ENCODE measurements at places on chromosomes 1 and 21.

DNA sequence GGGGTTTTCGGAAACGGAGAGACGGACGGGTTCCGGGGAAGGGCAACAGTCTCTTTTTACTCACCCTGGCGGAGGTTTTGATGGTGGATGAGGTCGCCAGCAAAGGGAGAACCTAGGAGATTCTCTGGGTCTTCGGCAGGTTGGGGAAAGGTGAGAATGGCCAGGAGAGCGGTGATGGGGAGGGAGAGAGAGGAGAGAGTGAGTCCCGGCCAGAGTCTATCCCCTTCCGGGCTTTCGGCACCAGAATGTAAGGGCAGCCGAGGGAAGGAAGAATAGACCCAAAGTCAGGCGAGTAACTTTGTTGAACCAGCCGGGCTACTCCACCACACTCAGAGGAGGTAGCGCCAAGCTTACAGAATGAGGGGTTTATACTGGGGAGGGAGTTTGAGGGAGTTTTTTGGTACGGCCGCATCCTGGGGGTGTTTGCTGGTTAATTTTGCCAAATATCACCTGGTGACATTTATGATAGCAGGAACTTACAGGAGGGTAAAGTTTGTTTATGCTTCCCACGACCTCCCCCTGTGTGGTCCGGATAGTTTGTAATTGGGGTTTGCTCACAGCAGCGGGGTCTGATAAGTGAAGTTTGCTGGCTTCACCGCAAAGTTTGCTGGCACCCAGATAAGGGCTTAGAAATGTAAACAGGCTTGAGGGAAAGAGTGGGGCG lies 141.1 kb upstream of the ETV3 start:
- no peak for DNase-seq

DNA sequence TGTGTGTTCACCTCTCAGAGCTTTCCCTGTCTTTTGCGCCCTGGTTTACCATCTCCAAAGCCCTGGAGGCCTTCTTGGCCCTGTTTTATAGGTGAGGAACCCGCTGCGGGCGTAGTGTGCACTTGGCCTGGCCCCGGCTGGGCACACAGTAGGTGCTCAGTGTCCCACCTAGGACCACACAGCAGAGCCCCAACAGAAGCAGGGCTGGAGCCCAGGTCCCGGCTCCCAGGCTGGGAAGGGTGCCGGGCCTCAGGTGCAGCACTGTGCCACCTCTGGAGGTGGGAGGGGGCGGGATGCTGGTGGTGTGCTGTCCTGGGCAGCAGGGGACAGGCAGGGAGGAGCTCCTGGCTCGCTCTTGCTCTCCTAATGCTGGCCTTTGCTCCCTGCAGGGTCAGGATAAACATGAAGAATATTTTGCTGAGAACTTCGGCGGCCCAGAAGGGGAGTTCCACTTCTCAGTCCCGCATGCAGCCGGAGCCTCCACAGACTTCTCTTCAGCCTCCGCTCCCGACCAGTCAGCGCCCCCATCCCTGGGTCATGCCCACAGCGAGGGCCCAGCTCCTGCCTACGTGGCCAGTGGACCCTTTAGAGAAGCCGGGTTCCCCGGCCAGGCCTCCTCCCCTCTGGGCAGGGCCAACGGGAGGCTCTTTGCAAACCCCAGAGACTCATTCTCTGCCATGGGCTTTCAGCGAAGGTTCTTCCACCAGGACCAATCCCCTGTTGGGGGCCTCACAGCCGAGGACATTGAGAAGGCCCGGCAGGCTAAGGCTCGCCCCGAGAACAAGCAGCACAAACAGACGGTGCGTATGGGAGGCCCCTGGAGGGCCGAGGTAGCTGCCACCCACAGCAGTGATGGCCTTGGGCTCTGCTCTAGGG lies 24.8 kb downstream of the COQ8A start:
- no peak for DNase-seq

DNA sequence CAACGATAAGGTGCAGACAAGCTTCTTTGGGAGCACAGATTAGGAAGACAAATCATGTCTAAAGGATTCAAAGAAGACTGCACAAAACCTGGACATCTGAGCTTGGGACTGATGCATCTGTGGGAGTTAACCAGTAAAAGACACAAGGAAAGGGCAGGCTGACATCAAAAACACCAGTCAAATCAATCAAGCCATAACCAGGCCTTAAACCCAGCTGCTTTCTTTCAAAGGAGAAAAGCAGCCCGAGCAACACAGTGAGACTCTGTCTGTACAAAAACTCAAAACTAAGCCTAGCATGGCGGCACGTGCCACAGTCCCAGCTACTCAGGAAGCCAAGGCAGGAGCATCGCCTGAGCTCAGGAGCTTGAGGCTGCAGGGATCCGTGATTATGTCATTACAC lies 411.6 kb downstream of the SMYD3 start:
- DNase-seq = no peak

GRCh38 chr1:163410073-163410999 lies 88.6 kb downstream of the NUF2 start:
- DNase-seq = no peak

- no peak for DNase-seq
Measured at GRCh38 chr1:17061486-17061885, 7.7 kb upstream of the SDHB start.

GRCh38 chr1:172977296-172978017 lies 73.3 kb downstream of the TNFSF18 start:
- no peak for DNase-seq

DNA sequence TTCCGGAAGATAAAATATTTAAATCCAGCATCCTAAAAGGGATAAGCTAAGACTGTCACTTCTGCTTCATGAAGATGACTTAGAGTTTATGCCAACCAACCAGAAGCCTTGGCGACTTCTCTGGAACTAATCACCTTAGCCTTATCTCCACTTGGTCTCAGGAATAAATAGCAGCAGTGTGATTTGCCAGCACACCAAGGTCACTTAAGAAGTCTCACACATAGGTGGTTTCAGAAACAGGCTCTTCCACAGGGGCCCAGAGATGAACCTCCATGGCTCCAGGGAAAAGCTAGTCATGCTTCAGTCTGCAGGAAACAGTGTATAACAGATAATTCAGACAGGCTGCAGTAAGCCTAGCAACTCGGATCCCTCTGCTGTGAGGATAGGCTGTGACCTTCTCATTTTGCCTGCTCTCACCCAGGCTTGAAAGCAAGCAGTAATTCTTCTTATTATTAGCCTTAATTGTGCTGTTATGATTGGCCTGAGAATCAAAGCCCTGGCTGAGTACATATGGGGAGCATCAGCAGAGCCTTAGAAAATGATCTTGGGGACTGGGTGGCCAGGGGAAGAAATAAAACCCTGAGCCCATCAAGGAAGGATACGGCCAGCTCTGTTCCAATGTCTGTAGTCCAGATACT lies 84.7 kb downstream of the WLS start:
- no peak for DNase-seq

DNA sequence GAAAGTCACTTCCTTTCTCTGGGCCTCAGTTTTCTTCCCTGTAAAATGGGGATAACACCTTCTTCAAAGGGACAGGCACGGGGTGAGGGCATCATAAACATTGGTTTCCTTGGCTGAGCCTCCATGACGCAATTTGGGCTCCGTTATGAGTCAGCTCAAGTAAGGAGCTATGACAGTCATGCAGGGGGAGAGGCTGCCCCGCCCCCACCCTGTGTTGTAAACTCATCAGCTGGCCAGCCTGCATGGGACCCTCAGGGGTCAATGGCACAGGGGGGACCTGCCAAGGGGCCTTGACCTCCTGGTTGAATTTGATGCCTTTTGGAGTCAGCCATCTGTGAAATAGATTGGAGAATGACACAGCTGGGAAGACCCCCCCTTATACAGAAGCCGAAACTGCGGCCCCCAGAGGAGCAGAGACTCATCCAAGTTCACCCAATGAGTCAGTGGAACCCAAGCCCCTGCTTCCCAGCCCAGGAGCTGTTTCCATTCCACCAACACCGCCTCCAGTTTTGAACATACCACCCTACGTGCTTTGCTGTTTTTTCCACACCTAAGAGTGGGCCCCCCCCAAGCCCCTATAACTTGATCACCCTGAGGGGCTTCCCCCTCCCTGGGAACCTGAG lies 36.8 kb upstream of the RUNX3 start:
- peak; percentile 53 for DNase-seq

GRCh38 chr1:107653005-107653404 lies 312.0 kb downstream of the VAV3 start:
- no peak for DNase-seq

- DNase-seq = no peak
Measured at GRCh38 chr1:214363386-214363785, 82.4 kb downstream of the SMYD2 start.

GRCh38 chr1:24198766-24199165 lies 11.7 kb upstream of the IFNLR1 start:
- DNase-seq = no peak

DNA sequence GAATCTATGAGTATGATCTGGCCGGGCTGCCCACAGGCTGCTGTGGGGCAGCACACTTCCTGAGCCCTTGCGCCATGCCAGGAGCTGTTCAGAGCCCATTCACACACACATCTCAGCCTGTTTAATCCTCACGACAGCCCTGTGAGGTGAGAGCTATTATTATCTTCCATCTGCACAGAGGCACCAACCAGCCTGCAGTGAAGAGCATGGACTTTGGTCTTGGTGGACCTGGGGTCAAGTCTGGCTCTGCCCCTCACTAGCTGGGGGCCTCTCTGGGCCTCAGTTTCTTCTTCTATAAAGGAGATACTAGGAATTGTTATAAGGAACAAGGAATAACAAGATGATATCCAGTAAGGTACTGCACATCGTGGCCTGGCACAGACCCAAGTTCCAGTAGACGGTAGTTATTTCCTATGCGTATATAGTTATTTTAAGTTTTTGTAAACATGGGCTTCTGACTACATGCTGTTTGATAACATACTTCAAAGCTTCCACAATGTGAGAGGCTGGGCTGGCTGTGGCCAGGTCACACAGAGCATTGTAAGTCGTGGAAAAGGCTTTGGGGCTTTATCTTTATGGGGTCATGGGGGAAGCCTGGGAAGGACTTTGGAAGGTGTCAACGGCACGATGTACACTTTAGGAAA lies 3.4 kb upstream of the PADI2 start:
- no peak for DNase-seq

DNA sequence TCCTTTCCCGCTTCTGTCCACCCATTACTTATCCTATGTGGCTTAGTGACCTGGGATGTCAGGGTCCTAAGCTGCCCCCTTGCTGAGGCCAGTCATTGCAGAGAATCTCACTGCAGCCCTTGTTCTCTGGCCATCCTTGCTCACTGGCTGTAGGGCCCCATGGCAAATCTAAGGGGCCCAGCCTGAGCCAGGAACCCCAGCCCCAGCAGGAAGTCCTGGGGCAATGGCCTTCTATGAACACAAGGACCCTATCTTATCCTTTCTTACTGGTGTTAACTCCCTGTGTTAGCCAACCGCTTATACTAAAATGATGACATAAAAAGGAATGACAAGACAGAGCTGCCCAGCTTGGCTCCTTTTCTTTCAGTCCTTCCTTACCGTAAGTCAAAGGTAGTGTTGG lies 29.9 kb downstream of the DHCR24 start:
- no peak for DNase-seq

- DNase-seq = no peak
Measured at GRCh38 chr1:156120318-156120717, 5.8 kb downstream of the LMNA start.

DNA sequence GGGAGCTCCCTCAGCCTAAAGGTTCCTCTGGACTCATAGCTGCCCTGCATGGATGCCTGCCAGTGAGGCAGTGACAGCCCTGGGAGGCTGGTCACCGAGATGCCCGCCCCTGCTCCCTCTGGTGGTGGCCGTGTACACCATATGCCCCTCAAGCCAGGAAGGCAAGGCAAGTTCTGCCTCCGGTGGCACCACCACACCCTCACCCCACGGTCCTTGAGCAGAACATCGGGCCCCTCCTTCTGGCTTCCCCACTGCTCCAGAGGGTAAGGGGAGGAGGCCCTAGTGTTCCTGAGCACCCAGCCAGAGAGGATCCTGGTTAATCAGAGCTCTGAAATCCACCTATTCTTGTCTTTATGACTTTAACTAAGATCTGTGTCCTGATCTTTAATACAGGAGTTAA lies 1.5 kb upstream of the S100A14 start:
- no peak for DNase-seq

GRCh38 chr1:3519301-3519885 lies 64.9 kb downstream of the ARHGEF16 start:
- no peak for DNase-seq

DNA sequence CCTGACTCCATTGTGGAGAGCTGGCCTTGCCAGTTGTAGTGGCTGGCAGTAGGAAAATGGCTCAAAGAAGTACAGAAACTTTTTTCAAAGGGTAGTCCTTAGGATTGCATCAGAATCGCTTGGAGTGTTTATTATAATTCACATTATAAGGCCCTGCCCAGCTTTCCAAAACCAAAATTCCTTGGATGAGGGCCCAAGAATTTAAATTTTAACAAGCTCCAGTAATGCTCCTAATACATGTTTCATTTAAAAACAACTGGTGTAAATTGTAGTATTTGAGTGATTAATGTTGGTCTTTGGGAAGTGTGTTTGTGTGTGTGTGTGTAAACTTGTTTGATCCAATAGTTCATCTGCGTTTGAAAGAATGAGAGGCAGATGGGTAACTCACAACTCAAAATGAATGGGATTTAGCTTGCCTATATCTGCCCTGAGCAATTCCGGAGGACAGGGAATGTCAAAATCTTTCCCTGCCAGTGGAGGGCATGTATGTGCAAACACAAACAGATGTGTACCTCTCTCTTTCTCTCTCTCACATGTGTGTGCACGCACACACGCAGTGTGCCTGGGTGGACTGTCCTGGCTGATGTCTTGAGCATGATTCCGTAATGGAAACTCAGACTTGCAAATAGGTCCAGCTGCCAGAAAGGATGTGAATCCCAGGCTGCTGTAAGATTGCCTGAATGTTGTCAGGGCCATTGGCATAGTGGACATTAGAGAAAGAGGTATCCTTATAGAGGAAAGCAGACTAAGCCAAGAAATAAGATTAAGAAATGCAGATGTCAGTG lies 293.1 kb downstream of the LMX1A start:
- no peak for DNase-seq

DNA sequence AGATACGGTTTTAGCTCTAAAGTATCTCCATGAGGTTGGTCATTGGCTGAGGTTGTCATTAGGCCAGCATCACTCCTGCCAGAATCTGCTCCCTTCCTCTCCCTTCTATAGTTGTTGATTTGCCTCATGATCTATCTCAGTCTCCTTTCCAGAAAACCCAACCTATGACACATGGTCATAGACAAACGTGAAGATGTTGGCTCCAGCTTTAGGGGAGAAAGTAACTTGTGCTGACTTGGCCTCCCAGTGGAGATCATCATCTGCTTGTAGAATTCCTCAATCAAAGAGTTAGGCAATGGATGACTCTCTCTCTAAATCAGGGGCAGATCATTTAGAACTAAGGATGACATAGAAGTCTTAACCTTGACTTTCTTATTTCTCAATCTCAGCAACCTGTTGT lies 894.4 kb downstream of the TTLL7 start:
- no peak for DNase-seq

DNA sequence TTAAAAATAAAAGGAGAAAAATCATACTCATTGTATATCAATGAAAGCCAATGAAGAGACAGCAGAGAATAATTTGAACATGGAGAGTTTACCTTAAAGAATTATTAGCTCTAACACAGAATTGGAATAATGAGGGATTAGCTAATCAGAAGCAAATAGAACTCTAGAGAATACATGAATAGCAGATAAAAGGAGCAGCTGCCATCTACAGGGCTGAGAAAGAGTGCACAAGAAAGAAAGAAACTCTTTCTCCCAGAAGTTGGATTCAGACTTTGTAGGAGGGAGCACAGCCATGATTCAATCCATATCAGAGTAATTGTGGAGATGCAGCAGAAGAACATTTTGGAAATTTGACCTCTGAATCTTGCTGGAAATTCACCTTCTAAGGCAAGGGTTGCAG lies 1171.2 kb downstream of the PLA2G4A start:
- DNase-seq = no peak

All from T-helper 2 cell (primary cell).